NCI-H187 (cell line): ENCODE measurements at places on chromosomes 11 and 22.

DNA sequence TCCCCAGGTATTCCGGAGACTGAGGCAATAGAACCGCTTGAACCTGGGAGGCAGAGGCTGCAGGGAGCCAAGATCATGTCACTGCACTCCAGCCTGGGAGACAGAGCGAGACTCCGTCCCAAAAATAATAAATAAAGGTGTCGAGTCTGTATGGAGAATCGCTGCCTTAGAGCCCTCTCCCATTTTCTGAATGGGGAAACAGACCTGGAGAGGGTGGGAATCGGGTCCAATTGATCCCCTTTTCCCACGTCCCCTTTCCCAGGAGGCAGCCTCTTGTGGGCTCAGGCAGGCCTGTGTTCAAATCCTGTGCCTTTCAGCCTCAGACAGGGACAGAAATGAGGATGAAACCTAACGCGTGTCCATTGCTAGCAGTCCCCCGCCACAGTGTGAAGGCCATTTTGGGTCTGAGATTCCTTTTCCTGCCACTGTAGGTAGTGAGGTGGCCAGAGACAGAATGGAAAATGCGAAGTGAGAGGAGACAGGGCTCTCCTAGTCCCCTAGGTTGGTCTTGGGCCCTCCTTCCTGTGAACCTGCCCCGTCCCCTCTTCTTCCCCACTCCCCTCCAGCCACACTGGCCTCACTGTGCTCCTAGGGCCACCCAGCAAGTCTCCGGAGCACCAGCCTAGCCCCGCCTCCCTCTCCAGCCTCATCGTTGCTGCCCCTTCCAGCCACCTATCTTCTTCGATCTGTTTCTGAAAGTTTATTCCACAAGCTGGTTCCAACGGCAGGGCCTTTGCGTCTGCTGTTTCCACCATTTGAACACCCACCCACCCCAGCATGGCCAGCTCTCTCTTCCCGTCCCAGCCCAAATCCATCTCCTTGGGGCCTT, 2.7 kb upstream of the POLDIP3 start:
- no peak for DNase-seq

GRCh38 chr11:77687088-77687487, 49.5 kb upstream of the CLNS1A start:
- DNase-seq, result no peak

- DNase-seq, result peak; percentile 87
Measured at GRCh38 chr11:7571640-7572000, 57.8 kb downstream of the PPFIBP2 start.

DNA sequence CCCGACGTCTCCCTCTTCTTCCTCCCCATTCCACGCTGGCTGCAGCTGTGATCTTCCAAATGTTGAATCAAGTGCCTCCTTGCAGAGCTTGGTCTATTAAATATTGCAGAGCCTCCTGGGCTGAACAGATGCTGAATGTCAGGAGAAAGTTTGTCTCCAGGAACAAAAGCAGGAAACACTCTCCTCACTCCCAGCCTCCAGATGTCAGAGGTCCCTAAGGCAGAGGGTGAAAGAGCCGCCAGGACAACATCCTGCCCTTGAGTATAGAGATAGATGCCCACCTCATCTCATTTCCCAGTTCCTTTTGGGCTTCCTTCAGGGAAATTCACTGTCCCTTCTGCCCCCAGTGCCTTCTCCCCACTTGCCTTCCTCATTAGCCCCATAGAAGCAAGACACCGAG, 40.8 kb upstream of the IGSF9B start:
- no peak for DNase-seq

GRCh38 chr11:94111660-94112059, 17.0 kb upstream of the PANX1 start:
- no peak for DNase-seq

GRCh38 chr22:37065180-37065579, 13.6 kb downstream of the KCTD17 start:
- DNase-seq, result no peak

DNA sequence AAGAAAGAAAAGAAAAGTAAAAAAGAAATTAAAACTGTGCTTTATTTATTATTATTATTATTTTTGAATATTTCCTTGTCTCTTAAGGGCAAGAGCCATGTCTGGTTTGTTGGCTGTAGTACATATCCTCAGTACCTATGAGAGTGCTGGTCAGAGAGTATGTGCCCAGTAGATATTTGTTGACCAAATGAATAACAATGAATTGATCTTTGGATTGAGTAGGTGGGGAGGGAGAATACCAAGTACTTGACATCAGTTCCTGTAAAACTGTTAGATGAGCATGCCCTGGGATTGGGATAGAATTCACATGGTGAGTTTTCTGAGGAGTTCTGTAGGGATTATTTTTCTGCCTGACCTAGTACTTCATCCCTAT, 11.4 kb downstream of the STIM1 start:
- no peak for DNase-seq

DNA sequence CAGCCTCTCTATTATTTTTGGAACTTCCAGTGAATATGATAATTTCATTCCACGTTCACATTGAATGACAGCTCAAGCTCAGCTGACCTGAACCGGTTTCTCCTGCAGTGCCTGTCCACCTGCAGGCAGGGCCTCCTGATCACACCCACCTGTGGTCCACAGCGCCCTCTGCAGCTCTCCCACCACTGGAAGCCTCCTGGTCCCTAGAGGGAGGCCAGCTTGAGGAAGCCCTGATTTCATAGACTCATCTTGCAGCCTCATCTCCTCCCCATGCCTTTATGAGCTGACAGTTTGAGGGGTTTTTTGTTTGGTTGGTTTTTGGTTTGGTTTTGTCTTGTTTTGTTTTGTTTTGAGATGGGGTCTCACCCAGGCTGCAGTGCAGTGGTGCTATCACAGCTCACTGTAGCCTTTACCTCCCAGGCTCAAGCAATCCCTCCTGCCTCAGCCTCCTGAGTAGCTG, 29.9 kb upstream of the MALAT1 start:
- DNase-seq, result peak; percentile 69

DNA sequence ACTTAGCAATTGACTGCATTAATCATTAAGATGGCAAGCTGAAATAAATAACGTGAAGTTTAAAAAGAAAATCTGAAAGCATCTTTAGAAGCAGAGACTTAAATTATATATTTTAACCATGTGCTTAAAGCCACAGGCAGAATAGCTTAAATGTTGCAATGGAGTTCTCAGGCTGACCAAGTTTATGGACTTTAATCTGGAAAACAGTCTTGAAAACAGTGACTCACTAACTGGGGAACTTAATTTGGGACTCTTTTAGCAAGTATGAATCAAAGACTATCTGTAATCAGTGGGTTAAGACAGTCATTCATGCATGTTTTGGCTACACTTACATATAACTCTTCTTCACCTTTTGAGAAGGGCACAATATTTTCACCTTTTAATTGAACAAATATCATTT, 12.6 kb upstream of the GLYATL1 start:
- DNase-seq, result no peak

DNA sequence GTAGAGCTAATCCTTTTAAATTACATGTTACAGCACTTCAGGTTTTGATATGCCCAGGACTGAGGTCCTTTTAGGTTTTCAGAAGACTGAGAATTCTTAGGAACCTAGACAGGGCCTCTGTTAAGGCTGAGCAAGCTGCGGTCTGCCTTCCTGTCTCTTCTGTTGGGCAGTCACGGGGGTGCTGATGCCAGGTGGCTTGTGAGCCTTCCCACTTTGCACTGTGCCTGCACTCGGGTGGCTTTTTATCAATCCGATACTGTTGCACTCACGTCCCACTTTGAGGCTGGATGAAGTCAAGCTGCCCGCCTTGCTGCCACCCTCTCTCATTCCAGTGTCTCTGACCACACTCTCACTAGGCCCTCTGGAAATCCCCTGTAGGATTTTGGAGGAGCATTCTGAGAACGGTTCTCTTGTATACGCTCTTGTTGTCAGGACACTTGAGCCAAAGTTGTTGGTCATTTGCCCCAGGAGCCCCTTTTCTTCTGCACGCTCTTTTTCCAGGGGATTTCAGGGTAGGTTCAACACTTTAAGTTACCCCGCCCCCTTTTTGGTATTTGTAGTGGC, 141.8 kb downstream of the TEAD1 start:
- DNase-seq, result no peak

DNA sequence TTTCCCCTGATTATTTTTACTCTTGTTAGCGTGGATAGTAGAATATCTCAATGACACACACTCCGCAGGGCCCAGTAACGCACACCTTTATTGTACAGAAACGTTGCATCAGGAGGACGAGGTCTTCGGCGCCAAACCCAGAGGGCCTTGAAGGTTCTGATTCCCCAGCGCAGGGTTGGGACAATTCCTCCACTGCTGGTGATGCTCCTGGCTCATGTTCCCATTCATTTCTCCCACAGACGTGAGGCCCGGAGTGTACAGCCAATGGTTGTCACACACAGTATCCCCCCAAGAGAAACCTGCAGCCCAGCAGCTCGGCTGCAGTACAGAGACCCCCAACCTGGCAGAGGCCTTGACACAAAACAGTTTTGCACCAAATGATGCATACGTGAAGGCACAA, 6.1 kb upstream of the ANO1 start:
- no peak for DNase-seq

DNA sequence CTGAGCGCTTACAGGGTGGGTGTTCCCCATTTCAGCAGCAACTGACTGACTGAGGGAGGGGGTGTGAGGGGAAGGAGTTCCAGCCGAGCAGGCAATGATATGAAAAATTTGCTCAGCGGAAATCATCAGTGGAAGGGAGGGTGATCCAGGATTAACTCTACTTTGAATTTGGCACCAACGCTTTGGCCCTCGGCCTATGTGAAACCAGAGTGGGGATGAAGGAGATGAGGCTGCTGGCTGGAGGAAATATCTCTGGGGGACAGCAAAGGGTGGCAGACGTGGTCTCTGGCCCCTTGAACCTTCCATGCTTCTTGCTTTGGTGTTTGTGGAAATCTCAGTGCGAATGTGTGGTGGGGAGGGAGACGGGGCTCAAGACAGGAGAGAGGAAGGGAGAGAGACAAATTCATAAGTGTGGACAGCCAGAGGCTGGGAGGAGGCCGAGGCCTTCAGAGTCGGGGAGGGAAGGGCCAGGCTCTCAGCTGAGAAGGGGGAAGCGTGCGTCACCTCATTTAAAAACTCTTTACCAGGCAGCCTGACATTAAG, 83.6 kb downstream of the FDX1 start:
- DNase-seq, result no peak

- no peak for DNase-seq
Measured at GRCh38 chr11:17548444-17548843, 1.4 kb downstream of the OTOG start.

- DNase-seq, result no peak
Measured at GRCh38 chr11:128707681-128708080, 13.8 kb downstream of the FLI1 start.

- no peak for DNase-seq
Measured at GRCh38 chr11:72405009-72405408, 29.3 kb downstream of the CLPB start.

DNA sequence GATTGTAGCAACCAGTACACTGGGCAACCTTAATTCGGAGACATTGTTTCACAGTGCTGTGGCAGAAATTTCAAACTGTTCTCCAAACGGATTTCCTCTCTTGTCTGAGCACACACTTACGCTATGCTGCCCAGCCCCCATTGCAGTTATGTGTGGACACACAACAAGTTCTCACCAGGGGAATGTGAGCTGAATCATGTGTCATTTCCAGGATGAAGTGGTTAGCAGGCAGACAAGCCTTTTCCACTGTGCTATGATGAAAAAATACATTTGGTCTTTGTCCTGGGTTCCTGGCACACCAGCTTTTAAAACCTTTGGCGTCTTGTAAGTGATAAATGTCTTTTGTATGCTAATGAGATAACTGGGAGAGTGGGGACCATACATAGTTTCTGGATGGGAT, 46.9 kb upstream of the SYT9 start:
- no peak for DNase-seq

DNA sequence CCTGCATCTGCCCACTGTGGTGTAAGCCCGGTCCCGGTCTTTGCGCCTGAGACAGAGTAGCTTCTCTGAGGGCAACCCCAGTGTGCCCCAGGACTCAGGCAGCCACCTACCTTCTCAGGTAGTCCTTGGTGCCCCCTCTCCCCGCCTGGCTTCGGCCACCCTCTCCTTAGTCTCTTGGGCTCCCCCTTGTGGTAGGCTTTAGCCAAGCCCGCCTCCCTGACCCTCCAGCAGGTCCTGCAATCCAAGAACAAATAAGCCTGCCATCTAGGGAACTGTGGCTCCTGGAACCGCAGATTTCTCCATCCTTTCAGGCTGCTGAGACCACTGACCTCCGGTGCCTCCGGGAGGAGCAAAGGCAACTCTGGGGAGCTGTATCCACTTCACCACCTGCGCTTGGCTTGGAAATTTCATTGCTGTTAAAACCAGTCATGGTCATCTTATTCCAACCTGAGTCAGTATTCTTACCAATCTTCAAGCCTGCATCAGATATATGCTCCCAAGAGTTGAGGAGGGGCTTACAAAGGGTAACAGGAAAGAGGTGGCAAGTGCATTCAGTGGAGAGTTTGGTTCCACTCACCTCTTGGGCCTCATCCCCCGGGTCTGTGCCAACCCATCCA, 52.8 kb upstream of the TENM4 start:
- DNase-seq, result peak; percentile 63

GRCh38 chr11:75461151-75461550, 28.1 kb upstream of the KLHL35 start:
- no peak for DNase-seq

GRCh38 chr11:109856928-109857327, 236.3 kb upstream of the ZC3H12C start:
- DNase-seq, result no peak

DNA sequence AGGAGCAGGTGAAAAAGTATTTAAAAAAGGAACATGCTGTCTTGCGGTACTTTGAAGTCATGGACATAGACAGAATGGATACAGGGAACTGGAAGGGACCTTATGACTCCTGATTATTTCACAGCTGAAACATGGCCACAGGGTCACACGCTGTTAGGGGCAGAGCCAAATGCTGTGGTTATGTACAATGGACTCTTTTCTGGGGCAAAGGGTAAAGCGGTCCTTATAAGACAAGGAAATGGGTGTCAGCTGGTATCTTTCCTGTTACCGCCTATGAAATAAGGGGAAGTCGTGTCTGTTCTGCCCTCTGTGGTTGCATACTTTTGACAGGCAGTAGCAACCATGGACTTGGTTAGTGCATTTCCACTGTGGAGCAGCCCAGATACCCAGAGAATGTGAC, 12.8 kb upstream of the ST14 start:
- DNase-seq, result no peak

DNA sequence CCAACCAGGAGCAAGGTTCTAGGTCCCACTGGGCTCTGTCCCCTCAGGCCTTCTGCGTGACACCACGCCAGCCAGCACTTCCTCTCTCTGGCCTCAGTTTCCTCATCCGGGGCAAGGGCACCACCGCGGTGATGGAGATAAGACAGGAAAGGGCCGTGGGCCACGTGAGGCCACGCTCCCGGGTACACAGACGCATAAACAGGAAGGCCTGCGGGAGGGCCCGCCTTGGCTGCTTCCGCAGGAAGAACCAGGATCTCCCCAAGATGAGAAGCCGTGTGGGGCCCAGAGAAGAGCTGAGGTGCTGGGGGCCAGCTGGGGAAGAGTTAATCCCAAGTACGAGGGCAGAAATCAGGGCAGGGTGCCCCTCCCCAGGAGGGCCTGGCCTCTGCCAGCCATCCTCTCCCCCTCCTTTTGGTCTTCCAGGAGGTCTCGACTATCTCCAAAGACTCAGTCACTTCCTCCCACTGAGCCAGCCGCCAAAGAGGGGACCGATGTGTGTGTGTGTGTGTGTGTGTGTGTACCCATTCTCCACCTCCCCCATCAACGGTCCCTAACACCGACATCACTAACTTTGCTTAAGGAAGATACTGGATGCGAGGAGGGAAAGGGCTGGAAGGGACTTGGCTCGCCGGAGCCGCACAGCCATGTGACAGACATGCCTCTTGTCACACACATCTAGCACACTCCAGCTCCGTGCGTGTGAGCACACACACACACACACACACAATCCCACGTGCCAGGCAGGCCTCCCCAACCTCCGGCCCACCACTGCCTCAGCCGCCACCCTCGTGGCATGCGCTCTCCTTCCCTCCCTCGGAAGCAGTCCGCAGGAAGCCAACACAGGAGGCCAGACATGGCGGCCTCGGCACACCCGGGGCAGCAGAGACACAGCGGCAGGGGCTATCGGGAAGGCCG, 1.4 kb downstream of the MFNG start:
- no peak for DNase-seq
